ENCODE measurements at places on chromosomes 7 and 10.
A peak's percentile ranks its signal among the peaks of the same experiment; 100 is the strongest.

GRCh38 chr7:129940329-129940728, 12.4 kb downstream of the UBE2H start:
- DNase-seq, result no peak

- no peak for DNase-seq
Observed at GRCh38 chr10:120017733-120018417, 125.3 kb downstream of the SEC23IP start.

DNA sequence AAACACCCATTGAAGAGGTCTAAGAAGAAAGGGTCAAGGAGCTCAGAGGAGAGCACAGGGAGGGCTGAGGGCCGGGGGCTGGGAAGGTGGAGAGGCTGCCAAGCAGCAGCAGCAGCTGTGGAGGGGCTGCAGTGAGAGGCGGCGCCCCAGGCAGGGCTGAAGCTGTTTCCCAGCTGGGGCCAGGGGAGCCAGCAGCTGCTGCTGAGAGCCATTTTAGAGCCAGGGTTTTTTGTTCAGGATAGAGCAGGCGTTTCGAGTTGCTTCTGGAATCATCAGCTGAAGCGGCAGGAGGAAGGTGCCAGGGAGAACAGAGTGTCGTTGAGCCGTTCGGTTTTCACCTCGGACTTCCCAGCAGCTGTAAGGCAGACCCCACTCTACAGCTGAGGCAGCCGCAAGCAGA, 62.7 kb downstream of the LANCL2 start:
- DNase-seq, result no peak

DNA sequence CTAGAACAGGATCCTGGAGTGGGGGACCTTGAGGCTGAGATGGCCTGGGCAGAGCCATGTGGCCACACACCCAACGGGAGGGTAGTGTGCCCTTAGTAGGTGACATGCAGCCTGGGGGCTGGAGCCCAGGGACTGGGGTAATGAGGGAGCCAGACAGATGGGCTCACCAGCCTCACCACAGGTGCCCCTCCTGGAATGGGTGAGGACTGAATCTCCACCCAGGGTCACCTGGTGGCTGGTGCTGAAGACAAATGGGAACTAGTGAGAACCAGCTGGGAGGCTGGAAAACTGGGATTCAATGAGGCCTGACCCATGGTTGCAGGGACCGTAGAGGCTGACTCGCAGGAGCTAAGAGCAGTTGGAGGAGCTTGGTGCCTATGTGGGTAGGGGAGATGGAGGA, 6.1 kb downstream of the ZP3 start:
- DNase-seq, result no peak

GRCh38 chr7:46213154-46213537, 292.1 kb upstream of the IGFBP3 start:
- DNase-seq, result no peak

GRCh38 chr10:121357401-121357800, 240.8 kb downstream of the FGFR2 start:
- no peak for DNase-seq

DNA sequence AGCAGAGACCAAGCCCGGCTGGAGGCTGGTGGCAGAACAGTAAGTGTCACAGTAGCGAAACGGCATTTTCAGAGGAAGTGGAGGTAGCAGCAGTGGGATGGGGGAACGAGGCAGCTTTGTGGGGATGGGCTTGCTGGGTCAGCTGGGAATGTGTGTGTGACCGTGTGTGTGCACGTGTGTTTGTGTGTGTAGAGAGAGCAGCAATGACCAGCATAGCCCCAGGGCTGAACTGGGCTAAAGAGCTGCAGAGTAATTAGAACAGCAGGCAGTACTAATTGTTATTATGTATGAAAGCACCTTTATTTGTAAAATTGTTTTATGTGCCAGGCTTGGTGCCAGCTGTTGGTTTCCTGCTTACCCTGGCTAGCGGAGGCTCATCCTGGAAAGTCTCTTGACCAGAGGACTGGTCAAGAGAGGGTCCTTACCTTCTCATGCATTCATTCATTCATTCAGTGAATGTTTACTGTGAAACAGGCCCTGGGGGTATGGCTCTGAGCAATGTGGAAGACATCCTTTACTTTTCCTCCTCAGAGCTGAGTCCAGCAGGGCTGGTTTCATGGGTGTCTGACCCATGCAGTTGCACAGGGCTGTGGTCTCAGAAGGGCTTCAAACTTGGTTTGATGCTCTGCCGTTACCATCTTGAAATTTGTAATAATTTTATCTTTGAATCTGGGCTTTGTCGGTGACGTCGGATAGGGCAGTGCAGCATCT, 184.6 kb downstream of the SEC23IP start:
- DNase-seq, result no peak

- DNase-seq, result no peak
Observed at GRCh38 chr7:29288181-29289091, 93.9 kb downstream of the CHN2 start.

GRCh38 chr10:124745252-124745651, 1.1 kb upstream of the FAM53B start:
- DNase-seq, result no peak

DNA sequence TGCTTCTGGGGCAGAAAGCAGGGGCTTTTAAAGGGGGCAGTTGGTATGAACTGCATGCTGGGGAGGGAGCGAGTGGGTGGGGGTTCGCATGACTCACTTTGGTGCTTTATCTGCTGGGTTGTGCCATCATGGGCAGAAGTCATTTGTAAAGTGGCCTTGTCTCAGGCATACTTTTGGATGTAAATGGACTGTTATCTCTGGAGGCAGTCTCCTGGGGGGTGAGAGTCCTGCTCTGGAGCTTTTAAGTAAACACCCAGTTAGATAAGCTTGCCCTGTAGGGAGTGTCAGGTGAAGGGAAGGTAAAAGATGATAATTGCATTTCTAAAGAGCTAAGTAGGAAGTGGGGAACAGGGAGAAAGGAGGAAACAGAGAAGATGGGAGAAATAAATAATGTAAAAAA, 1.6 kb upstream of the GSTO1 start:
- DNase-seq, result no peak

- no peak for DNase-seq
Observed at GRCh38 chr10:127142856-127143255, 53.5 kb downstream of the INSYN2A start.

DNA sequence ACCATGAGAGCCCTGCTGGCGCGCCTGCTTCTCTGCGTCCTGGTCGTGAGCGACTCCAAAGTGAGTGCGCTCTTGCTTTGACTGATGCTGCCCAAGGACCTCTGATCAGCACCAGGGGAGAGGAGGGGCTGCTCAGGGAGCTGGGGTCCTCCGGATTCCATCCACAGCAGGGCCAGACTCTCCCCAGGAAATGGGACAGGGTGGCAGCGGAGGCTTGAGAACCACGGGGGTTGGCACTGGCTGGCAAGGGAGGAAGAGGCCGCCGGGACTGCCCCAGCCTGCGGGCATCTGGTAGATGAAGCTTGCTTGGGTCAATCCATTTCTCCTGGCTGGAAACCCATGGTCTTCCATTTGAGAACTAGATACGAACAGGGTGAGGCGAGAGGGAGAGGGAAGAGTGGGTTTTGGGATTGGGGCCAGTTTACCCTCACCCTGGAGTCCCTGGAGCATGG, 647 bp downstream of the PLAU start:
- DNase-seq, result no peak

GRCh38 chr7:47253650-47254080, 328.2 kb downstream of the TNS3 start:
- no peak for DNase-seq

- DNase-seq, result no peak
Observed at GRCh38 chr7:120760050-120760449, 97.9 kb downstream of the TSPAN12 start.

DNA sequence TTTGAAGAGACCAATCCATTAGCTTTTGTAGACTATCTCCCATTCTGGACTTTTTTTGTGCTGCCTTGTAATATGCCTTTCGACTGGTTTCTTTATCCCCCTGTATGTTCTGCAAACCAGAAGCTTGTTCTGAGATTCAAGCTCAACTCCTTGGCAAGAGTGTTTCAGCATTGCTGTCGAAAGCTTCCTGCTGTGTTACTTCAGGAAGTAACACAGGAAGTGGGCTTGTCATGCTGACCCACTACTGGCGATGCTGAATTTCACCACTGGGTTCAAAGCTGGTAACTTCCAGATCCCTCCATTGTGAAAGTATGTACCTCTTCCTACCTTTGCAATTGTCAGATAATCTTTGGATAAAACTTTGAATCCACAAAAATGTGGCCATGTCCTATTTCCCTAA, 57.9 kb upstream of the INSYN2A start:
- DNase-seq, result no peak

- no peak for DNase-seq
Observed at GRCh38 chr10:3206511-3207157, 34.1 kb upstream of the PITRM1 start.

DNA sequence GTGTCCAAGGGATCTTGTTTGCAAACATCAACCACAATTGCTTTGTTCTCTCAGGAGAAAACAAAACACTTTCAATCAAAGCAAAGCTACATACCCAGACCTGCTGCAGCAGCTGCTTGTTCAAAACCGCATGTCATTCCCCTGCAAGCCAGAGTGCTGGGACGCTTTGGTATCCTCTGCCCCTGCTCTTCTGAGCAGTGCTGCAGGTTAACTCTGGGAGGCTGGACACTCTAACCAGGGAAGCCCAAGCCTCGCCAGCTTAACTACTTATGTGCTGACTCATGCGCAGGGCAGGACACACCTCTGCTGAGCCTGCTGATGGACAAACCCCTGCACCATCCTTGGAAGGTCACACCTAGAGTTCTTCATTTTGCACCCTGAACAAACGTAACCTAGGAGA, 28.2 kb upstream of the ASAH2 start:
- no peak for DNase-seq

DNA sequence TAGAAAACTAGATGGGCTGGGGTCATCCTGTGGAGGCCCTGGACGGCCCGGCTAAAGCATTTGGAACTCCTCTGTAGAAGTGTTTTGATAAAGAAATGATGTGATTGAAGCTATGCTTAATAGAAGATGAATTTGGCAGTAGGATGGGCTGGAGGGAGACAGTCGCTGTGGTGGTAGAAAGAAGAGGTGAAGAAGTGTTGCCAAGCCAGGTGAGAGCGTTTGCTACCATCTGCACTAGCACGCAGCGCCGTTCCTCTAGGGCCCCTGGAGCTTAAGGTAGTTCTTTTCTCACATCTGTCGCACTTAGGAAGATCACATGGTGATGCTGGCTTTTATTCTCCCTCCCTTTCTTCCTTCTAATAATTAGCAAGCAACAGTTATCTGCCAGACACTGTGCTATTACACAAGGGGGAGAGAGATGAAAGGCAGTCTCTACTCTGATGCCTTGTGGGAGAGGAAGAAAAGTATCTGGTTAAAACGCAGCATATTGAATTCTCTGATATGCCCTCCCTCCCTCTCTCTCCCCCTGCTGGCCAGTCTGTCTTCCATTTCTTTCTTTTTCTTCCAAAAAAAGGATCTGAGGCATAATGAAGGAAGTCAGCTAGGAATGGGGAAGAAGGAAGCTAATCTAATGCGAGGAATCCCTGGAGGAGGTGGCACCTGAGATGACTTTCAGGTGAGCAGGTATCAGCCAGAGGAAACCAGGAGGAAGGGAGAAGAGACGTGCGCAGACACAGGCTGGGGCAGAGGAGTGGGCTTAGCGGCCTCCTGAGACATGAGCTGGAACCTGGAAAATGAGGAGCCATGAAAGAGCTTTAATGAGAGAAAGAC, 162.3 kb upstream of the KLF14 start:
- no peak for DNase-seq

- no peak for DNase-seq
Observed at GRCh38 chr7:88095-88926, 104.1 kb upstream of the FAM20C start.

DNA sequence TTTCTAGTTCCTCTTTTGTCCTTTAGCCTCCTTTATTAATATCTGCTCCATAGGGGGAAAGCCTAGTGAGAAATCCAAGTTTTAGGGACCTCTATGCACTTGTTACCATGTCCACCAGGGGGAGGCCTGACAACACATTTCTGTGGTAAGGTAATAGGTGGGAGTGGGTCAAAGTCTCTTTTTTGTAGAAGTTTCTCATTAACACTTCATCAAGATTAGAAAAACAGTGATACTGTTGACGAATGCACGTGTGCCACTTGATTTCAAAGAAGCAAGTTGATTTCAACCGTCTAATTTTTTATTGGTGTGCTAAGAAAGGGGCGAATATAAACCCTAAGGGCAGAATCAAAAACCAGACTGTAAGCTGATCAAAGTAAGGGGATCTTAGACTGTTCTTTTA, 30.6 kb downstream of the CISD1 start:
- DNase-seq, result peak; percentile 47

GRCh38 chr7:6475433-6476186, 27.9 kb upstream of the DAGLB start:
- DNase-seq, result no peak

DNA sequence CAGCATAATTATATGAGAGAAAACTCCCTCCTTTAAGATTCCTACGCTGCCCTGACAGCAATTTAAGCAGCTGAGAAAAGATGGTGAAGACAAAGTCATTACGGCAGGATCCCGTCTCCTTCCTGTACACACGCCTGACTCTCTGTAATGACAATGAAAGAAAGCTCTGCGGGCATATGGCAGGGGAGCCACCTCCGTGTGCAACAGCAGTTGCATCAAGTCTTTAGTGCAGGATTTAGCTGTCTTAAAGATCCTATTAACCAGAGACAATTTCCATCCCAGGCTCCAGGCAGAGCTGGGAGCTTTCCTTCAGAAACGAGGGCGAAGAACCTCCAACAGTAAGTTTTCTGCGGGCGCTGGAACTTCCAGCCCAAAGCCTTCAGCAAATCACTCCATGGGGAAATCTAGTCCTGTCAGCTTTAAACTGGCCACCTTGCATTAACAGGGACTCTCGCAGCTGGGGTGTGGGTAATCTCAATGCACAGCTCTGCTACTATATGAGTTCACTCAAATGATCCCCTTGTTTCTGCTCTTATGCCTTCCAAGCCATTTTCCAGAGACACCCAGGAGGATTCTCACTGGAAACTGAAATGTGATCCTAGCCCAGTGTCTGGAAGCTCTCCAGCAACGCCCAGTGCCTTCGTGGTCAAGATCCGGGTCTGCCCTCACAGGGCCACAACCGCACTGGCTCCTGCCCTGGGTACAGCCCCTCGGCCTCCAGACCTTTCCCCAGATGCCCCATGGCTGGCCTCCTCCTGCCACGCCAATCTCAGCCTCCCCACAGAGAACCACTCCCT, 74.9 kb downstream of the CTBP2 start:
- no peak for DNase-seq

DNA sequence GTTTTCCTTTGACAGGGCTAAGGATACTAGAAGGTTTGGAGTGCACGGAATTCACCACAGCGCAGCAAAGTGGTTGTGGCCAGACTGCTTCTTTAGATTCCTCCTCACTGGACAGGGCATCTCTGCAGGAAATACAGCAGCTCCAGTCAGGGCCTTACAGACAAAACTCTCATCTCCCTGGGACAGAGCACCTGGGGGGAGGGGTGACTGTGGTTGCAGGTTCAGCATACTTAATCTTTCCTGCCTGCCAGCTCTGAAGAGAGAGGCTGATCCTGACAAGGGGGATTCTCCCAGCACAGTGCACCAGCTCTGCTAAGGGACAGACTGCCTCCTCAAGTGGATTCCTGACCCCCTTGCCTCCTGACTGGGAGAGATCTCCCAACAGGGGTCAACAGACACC, 1257.9 kb downstream of the NXPH1 start:
- DNase-seq, result no peak

DNA sequence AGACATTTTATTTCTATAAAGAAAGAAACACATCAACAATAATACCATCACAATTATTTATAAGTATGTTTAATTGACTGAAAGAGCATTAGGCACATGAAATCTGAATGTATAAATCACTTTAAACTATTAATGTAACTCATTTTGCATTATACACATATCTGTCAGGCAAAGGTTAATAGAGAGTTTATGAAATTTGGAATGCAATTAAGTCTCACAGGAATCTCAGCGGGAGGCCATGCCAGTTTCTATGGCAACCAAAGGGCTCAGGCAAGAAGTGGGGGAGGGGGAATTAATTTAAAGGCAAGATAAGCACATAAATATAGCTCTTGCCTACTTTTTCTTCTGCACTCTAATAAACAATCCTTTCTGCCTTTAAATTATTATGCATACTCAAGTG, 152.6 kb downstream of the SLC16A9 start:
- DNase-seq, result no peak

All from stimulated activated CD4-positive, alpha-beta T cell treated with anti-CD3 and anti-CD28 coated beads, Interleukin-2, amount 100 ng/mL, for 48 hours (primary cell).